ENCODE measurements at places on chromosomes 11 and 22. TPM values are rescaled to one million over a fixed set of nuclear protein-coding genes. Genes with fewer than 3 reads are reported as not detected.

Gene F2
- total RNA-seq, result not detected

Gene MFRP
- not detected for total RNA-seq

Gene OR10D3
- total RNA-seq, result not detected

Gene CPT1A
- 22.6 TPM for total RNA-seq

Gene TNNT3
- 0.70 TPM for total RNA-seq

Gene CRYBA4
- total RNA-seq, result not detected

DNA sequence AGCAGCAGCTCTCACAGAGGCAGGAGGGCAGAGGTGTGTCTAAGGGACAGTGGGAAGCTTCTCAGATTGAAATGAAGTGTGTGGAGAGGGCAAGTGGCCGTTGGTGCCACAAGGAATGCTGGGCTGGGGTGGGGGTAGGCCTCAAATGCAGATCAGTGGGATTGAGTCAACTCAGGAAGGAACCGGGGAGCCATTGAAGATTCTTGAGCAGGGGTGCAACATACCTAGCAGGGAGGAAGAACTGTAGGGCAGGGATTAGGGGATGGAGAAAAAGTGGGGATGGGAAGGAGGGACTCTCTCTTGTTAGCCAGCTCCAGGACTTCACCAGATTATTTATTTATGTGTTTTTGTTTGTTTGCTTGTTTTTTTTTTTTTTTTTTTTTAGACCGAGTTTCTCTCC lies 2.9 kb upstream of the SEC14L2 start:
- H3K36me3 ChIP-seq, result peaks cover 5% of the 10 kb centered on the region
- H3K4me3 ChIP-seq, result peak overlapping the region; percentile 21
- no peaks in the 10 kb centered on the region for H3K27me3 ChIP-seq
- H3K27ac ChIP-seq, result no peak overlapping the region
- H3K4me1 ChIP-seq, result peaks cover 58% of the 10 kb centered on the region

DNA sequence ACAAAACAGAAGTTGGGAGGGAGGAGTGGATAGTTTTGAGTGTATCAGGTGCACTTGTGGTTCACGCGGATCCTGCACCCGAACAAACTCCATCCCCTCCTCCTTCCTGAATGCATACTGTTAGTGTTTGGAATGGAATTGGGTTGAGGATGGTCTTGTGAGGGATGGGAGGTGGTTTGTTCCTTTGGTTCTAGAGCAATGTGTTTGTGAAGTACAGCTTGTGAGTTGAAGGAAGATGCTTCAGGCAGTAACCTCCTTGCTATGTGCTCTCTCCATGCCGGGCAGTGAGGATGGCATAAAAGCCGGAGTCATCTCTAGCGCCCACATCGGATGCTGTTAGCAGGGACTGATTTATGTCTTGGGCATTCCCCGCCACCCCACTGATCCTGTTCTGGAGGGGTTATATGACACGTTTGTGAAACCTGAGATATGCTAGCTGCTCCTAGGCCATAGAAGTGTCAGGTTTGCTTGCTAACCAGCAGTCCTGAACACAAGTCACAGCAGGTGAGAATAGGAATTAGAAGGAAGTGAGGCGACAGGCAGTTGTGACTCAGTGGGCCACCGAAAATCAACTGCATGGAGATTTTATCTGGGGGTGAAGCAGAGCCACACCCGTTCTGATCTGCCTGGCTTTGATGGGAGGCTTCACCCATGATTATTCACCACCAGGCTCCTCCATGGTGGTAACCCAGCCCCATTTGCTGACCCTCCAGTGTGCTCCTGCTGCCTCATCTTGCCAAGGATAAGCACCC lies 2.2 kb downstream of the BCR start:
- peak overlapping the region; percentile 95 for H3K27ac ChIP-seq
- H3K4me1 ChIP-seq, result peaks cover 65% of the 10 kb centered on the region
- DNase-seq, result peak; percentile 47
- H3K4me3 ChIP-seq, result peak overlapping the region; percentile 92
- H3K27me3 ChIP-seq, result no peaks in the 10 kb centered on the region

GRCh38 chr11:18005376-18006129 lies 7.3 kb downstream of the SERGEF start:
- H3K27me3 ChIP-seq, result no peaks in the 10 kb centered on the region
- no peak overlapping the region for H3K27ac ChIP-seq
- no peak for DNase-seq
- peaks cover 2% of the 10 kb centered on the region for H3K4me1 ChIP-seq

DNA sequence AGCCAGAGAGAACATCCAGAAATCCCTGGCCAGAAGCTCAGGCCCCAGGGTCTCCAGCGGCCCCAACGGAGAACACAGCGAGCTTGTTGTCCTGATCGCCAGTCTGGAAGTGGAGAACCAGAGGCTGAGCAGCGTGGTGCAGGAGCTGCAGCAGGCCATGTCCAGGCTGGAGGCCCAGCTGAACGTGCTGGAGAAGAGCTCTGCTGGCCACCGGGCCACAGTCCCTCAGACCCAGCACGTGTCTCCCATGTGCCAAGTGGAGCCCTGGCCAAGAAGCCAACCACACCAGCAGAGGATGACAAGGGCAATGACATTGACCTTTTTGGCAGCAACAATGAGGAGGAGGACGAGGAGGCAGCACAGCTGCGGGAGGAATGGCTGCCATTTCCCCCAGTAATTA lies 20.6 kb upstream of the SCGB1D1 start:
- no peaks in the 10 kb centered on the region for H3K36me3 ChIP-seq
- no peak for DNase-seq
- H3K27ac ChIP-seq, result no peak overlapping the region

- no peaks in the 10 kb centered on the region for H3K27me3 ChIP-seq
- no peak overlapping the region for H3K4me3 ChIP-seq
- peaks cover 21% of the 10 kb centered on the region for H3K4me1 ChIP-seq
- H3K27ac ChIP-seq, result peak overlapping the region; percentile 64
- peaks cover 31% of the 10 kb centered on the region for H3K36me3 ChIP-seq
Observed at GRCh38 chr22:41178425-41178975, 26.6 kb upstream of the L3MBTL2 start.

GRCh38 chr11:88174709-88175568 lies at the start of gene RAB38:
Gene RAB38, minus strand, starts transcription at chr11:88175443. Its CDS starts 59 bp downstream, at chr11:88175384.
- peaks cover 52% of the 10 kb centered on the region for H3K4me1 ChIP-seq
- no peaks in the 10 kb centered on the region for H3K27me3 ChIP-seq
- H3K4me3 ChIP-seq, result peak within 1 kb of the TSS; percentile 83
- peaks cover 2% of the 10 kb centered on the region for H3K36me3 ChIP-seq
- peak within 1 kb of the TSS; percentile 73 for H3K27ac ChIP-seq

- no peaks in the 10 kb centered on the region for H3K27me3 ChIP-seq
- peaks cover 4% of the 10 kb centered on the region for H3K4me1 ChIP-seq
- no peak for DNase-seq
- no peak overlapping the region for H3K4me3 ChIP-seq
- H3K36me3 ChIP-seq, result no peaks in the 10 kb centered on the region
- no peak overlapping the region for H3K27ac ChIP-seq
Observed at GRCh38 chr22:35393116-35394010, 6.6 kb upstream of the MCM5 start.

DNA sequence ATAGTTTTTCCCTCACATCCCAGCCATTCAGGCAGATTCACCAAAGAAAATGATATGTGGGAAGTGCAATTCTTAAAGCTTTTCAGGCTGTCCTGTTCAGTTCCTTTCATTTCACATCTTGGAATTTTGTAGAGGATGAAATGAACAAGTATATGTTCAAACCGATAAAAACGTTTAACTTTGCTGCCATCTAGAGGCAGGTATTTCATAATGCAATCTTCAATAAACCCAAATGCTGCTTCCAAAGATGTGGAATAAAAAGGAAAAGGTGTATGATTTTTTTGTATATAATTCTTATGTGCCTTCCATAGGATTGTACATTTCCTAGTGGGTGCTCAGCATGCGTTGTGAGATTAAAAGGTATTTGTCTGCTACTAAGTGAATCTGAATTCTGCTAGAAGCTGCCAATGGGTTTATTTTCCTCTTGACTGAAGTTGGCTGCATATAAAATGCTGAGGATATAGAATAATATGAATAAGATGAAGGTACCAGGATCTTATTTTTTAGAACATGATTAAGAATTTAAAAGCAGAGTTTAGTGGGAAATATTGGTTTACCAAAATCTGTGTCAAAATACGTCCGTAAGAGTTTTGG lies 199.3 kb downstream of the PGR start:
- DNase-seq, result no peak
- no peaks in the 10 kb centered on the region for H3K27me3 ChIP-seq
- H3K4me3 ChIP-seq, result no peak overlapping the region

Data from activated T-helper 1 cell treated with anti-CD3 and anti-CD28 coated beads, Interleukin-12 subunit alpha, Interleukin-12 subunit beta, Interleukin-2, Interleukin-4 antibody, amounts not matched to agents 30 ng/mL and 10 ng/mL and 1 ng/mL, durations not matched to agents 14 hours and 24 hours and 36 hours (primary cell).